ENCODE measurements at places on chromosomes 2 and 18.
A peak's percentile ranks its signal among the peaks of the same experiment; 100 is the strongest.

GRCh38 chr2:36792951-36793350, 96.4 kb downstream of the VIT start:
- ATAC-seq = no peak

DNA sequence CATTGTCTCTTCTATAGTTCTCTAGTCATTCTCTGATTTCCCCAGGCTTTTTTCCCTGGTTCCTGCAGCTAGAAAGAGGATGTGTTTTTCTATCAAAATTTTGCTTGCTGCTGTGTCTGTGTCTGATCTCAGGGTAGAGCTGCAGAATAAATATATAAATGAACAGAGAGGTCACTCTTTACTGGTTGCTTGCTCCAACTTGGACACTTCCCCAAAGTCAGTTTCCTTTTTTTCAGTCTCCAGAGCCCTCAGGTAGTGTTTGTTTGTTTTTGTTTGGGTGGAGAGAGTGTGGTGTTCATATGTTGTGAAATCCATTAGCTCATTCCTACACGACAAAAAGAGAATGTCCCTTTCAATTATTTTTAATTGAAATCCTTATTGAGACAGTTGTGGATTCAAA, 85.8 kb downstream of the CERS6 start:
- no peak for ATAC-seq

DNA sequence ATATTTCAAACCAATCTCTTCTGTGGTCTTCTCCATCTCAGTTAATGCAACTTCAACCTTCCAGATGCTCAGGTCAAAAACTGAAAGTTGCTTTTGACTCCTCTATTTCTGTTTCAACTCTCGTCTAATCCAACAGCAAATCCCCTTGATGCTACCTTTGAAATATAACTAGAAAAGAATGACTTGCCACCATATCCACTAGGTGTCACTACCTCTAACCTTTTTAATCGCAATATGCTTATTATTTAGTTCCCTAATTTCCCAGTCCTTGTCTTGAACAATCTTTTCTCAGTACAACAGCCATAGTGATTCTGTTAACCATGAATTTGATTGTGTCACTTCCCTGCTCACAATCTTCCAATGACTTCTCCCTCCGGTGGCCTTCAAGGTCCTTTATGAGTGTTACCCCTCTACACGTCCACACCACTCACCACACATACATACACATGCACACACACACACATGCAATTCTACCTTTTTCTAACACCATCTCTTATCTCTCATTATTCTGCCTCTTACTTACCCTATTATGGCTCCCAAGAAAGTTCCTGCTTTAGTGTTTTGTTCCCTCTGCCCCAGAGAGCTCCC, 245.5 kb upstream of the KCNJ3 start:
- peak; percentile 55 for ATAC-seq

DNA sequence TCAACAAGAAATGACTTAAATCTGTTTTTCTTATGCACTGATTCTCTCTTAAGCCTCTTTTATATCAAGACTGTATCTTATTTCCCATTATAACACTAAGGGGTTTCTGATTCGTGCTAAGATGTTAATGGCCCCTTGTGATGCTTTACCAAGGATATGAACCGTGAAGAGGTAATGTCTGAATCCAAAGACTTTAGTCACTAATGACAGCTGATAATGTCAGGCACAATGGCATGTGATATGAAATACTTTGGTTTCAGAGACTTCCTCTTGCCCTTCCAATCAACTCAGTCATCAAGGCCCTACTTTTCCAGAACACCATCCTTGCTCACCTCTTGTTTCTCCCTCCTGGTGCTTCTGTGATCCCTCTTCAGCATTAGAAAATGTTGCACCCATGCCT, 262.8 kb downstream of the KCNE4 start:
- no peak for ATAC-seq

GRCh38 chr18:47531717-47532116, 280.3 kb upstream of the SKOR2 start:
- ATAC-seq = no peak

- ATAC-seq = no peak
These were observed 36.1 kb upstream of the TWIST2 start for GRCh38 chr2:238811759-238812158.

DNA sequence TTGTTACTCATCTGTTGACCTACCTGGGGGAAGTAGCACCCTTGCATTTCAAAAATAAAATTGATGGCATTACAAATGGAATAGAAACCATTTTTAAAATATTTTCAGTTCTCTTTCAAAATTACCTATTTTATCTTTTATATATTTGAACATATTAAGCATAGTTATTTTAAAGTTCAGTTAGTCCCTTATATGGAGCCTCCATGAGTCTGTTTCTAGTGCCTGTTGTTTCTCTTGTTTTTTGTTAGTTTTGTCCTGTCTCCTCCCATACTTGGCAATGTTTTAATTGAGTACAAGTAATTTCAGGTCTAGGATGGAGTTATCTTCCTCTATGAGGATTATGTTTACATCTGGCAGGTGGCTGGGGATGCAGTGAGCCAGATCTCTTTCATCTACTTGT, 5.9 kb upstream of the KCNIP3 start:
- no peak for ATAC-seq

- no peak for ATAC-seq
These were observed 2.8 kb upstream of the RAB31 start for GRCh38 chr18:9705183-9705829.

- no peak for ATAC-seq
These were observed 70.4 kb downstream of the GNAL start for GRCh38 chr18:11759456-11759855.

- no peak for ATAC-seq
These were observed 73.1 kb downstream of the ACKR3 start for GRCh38 chr2:236642584-236643291.

DNA sequence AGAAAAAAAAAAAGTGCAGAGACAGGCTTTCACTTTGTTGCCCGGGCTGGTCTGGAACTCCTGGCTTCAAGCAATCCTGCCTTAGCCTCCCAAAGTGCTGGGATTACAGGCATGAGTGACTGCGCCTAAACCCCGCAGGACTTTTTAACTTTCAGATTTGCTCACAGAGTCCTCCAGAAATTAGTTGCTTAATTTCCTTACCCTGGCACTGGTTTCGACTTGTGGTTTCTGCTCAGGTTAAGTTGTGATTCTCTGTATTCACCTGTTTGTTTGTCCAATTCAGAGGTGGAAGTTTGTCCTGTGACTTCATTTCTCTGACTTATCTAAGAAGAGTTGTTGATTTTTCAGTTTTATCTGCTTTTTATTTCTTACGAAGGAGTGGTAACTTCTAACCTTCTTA, 238.1 kb downstream of the TMEM182 start:
- no peak for ATAC-seq

DNA sequence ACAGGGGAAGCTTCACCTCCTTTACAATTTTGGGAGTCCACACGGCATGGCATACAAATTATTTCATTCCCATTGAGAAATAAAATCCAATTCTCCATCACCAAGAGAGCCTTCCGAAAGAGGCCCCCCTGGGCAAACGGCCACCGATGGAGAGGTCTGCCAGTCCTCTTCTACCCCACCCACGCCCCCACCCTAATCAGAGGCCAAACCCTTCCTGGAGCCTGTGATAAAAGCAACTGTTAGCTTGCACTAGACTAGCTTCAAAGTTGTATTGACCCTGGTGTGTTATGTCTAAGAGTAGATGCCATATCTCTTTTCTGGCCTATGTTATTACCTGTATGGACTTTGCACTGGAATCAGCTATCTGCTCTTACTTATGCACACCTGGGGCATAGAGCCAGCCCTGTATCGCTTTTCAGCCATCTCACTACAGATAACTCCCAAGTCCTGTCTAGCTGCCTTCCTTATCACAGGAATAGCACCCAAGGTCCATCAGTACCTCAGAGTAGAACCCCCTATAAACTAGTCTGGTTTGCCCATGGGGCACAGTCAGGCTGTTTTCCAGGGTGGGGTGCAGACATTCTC, 58.3 kb downstream of the BCL11A start:
- ATAC-seq = no peak

- ATAC-seq = peak; percentile 85
These were observed 15.5 kb upstream of the ARHGAP28 start for GRCh38 chr18:6714010-6714409.

GRCh38 chr2:205700331-205701132, 18.2 kb downstream of the NRP2 start:
- peak; percentile 82 for ATAC-seq

DNA sequence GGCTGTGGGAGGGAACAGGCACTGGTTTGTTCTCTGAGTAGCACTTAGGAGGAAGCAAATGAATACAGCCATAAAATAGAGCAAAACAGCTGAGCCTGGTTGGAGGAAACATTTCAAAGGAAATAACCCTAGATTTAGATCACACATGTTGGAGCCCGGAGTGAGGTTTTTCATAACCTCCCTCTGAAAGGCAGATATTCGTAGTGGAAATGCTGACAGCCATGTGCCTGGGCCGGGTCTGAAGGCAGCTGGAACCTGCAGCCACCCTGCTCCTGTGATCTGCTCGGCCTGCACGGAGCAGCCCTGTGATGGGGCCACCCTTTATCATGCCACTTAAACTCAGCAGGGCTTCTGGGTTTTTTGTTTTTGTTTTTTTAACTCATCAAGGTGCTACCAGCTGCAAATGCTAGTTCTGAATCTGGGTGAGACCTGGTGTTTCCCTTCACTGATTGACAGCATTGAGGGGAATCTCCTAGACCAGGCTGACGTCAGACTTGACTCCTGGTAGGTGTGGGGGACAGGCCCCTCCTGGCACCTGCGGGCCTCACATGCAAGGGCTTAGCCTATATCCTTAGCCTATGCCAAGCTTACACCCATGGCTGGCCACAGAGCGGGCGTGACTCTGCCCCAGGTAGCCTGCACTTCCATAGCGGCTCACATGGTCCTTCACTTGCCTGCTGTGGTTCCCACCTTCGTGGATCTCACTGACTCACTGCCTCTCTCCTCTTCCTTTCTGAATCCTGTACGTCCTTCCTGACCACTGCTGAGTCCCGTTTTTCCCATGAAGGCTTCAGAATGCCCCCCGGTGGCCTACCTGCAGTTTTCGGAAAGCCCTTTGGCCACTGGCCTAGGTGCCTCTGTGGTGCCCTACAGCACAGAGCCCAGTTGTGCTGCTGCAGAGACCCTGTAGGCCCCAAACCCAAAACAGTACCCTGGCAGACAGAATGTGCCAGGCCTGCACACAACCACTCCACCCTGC, 217.3 kb downstream of the SEPTIN10 start:
- peak; percentile 57 for ATAC-seq

DNA sequence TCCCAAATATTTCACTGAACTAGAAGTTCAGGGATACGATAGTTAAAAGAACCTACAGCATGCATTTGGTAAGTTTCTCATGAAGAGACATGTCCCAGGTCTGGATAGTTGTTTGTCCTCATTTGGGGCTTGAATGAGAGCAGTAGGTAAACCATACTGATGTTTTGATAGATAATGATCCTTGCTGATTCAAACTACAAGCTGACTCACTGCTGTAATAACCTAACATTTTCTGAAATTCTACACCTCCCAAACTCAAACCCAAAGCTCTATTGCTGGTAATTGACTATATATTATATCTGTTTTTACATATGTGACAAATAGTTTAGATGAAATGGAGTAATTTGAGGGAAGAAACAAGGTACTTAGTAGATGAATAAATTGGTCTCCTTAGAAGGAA, 154.1 kb upstream of the BOD1L2 start:
- peak; percentile 54 for ATAC-seq

DNA sequence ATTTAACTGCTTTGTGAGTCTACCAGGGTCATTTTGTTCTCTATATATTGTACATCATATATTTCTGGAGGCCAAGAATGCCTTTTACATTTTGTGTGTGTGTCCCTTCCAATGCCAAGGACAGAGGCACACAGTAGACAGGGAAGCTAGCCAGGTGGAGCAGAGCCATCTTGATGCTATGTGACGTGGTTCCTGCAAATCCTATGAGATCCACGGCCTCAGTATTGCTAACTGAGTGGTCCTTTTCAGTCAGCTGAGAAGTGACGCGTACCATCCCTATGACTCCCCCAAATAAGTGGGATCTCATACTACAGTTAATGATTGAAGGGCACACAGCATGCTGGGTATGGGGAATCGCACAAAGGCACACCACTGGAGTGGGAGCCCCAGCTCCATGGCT, 27.3 kb downstream of the CCDC141 start:
- no peak for ATAC-seq

DNA sequence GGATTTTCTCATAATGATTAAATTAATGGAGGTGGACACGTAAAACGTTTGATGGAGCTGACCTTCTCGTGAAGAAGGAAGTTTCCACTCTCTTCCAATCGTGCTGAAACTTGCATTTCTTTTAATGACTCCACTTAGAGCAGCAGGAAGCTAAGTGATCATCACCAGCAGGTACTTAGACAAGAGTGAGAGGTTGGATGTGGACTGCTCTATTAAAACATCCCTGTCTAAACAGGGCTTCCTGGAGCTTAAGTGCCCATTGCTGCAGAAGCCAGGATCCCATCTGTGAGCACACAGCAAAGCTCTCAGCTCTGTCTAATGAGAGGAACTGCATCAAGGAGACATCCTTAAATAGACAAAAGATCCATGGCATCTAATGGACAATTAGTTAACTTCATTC, 1539.5 kb upstream of the CELF4 start:
- ATAC-seq = no peak

GRCh38 chr18:3983351-3983969, 471.6 kb downstream of the DLGAP1 start:
- ATAC-seq = no peak

DNA sequence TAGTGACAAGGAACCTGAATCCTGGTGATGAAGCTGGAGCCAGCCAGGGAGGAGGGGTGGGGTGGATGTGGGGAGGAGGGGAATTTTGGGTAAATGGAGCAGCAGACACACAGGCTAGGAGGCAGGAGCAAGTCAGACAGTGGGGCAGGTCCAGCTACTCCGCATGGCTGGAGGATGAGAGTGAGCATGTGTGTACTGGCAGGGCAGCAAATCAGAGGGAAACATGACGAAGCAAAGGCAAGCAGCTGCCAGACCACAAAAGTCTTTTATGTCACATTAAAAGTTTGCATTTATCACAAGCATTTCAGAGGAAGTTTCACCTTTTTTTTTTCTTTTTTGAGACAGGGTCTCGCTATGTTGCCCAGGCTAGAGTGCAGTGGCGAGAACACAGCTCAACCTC, 11.9 kb upstream of the KIDINS220 start:
- ATAC-seq = peak; percentile 37

- no peak for ATAC-seq
These were observed 22.8 kb downstream of the KCNS3 start for GRCh38 chr2:17901246-17901645.

GRCh38 chr2:105952131-105952530, 207.4 kb downstream of the NCK2 start:
- no peak for ATAC-seq

GRCh38 chr18:361941-362310, 94.1 kb upstream of the THOC1 start:
- peak; percentile 96 for ATAC-seq

GRCh38 chr2:106223347-106223746, 29.2 kb upstream of the UXS1 start:
- ATAC-seq = no peak

- ATAC-seq = no peak
These were observed 52.3 kb downstream of the TFCP2L1 start for GRCh38 chr2:121232626-121233265.

- no peak for ATAC-seq
These were observed 57.6 kb downstream of the PTPRM start for GRCh38 chr18:7624697-7625096.
